ENCODE measurements at places on chromosomes 4 and X.

DNA sequence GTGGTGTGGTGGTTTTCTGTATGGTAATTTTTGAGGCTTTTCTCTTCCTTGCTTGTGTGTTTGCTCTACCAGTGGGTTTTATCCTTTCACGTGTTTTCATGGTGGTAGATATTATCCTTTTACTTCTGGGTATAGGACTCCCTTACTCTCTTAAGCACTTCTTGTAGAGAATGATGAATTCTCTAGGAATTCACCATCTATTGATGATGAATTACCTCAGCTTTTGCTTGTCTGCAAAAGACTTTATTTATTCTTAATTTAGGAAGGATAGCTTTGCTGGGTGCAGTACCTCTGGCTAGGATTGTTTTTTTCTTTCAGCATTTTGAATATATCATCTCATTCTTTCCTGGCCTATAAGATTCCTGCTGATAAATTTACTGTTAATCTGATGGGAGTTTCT is 415.3 kb downstream of the PDGFC start:
- DNase-seq = no peak

DNA sequence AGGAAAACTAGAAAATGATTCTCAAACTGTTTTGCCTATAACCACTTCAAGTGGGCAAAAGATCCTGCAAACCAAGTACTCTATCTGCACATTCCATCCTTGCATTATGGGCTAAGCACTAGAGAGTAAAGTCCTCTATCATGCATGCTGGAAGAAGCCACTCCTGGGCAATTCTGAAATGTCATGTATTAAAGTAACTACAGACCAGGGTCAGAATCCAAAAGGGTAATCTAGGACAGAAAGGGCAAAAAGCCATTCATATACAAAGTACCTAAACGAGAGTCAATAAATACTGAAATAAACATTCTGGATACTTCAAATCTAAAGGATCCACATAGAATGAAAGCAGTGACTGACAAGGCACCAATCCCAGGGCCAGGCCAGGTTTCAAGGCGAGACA is 1.0 kb downstream of the SNX12 start:
- DNase-seq = peak; percentile 3

- no peak for DNase-seq
Measured at GRCh38 chrX:78168065-78168464, 28.6 kb upstream of the TAF9B start.

DNA sequence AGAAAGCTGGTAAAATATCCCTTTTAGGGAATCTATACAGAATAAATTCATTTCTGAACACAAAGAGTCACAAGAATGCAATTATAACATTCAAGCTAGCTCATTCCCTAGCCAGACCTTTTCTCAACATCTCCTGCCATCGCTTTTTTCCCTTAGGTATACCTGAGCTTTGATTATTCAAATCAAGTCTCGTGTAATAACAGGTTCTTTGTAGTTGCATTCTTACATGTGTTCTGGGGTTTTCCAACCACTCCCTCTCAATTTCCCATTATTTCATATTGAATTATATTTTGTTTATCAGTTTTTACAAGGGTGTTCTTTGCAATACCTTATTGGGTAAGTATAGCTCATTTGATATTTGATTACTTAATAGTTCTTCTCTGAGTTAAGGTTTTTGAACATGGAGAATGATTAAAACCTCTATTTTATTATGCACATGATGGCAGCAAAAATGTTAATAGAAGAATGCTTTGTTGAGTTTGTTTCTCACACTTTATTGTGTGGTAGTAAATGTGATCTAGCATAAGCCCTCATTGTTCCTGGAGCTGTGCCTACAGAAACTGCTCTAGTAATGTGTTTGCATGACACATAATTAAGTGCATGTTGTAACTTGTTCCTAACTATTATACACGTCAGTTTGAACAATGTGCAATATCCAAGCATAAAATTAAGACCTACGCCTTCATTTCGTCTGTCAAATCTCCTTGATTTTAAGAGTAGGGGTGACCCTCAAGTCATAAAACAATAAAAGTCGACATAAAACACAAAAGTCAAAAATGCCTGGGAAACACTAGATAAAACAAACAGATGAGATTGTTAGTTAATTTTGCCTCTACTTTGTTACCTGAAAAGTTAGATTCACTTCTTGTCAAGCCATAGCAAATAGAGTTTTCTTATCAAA is 124.0 kb upstream of the POF1B start:
- DNase-seq = no peak

GRCh38 chr4:14178421-14178820 is 550.9 kb upstream of the BOD1L1 start:
- no peak for DNase-seq

GRCh38 chrX:129958814-129959492 is 23.5 kb upstream of the BCORL1 start:
- no peak for DNase-seq

DNA sequence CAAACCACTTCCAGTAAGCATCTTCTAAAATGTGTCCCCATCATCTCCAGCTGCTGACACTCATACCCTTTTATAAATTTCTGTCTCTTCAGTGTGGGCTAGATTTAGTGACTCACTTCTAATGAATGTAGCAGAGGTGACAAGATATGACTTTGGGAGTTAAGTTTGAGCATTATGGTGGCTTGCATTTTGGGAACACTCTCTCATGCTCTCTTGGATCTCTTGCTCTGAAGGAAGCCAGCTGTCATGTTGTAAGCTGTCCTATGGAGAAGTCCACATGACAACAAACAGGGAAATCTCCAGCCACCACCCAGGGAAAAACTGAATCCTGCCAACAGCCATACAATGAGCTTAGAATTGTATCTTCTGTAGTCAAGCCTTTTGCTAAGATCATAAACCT is 691.3 kb upstream of the PCDH7 start:
- DNase-seq = no peak

- DNase-seq = peak; percentile 44
Measured at GRCh38 chrX:136162827-136163570, 15.7 kb downstream of the FHL1 start.

DNA sequence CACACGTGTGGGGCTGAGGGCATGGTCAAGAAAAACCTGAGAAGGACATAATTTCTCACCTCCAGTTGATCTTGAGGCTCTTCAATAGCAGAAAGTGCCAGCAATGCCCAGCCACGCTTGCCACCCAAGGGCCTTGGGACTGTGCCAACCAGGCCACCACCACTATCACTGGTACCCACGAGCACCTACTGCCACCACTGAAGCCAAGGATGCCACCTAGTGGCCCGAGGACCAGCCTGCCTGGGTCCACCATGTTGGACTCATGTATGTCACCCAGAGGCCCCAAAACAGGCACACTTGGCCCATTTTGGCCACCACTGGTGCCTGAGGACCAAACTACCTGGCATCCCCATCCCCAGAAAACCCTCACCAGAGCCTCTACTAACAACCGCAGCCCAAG is 191.8 kb downstream of the ADAM29 start:
- no peak for DNase-seq

All from stimulated activated CD4-positive, alpha-beta T cell treated with anti-CD3 and anti-CD28 coated beads, Interleukin-4, amount 100 ng/mL, for 24 hours (primary cell).